ENCODE measurements at places on chromosomes 5 and 9.

DNA sequence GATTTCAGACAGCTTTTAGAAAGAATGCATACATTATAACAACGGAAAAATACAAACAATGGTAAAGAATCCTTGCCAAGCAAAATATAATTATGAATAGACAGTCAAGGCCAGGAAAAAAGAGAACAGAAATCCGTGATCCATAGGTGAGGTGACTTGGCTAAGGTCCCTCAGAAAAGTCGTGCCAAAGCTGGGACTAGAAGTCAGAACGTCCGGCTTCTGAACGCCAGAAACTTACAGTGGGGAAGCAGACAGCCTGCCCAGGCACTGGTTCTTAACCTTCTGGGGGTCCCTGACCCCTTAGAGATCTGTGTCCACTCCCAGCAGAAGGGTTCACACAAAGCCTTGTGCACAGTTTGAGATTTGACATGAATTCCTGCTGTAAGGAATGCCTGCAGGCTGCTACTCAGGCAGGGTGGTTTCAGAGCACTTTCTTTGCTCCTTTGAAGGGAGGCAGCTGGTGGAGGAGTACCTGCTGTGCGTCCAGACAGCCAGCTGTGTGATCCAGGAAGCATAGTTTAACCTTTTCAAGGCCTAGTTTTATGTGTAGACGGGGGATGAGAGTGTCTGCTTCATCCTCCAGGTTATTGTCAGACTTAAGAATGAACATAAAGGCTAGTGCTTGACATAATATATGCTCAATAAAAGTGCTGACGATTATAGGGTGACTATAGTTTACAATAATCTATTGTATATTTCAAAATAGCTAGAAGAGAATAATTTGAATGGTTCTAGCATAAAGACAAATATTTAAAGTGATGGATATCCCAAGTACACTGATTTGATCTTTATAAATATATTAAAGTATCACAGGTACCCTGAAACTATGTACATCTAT is 852 bp downstream of the ARHGEF37 start:
- DNase-seq: no peak

- peak; percentile 80 for DNase-seq
Observed at GRCh38 chr5:165325221-165325620, 1819.8 kb downstream of the MAT2B start.

GRCh38 chr9:137216188-137216965 is 5.7 kb downstream of the RNF208 start:
- no peak for DNase-seq

DNA sequence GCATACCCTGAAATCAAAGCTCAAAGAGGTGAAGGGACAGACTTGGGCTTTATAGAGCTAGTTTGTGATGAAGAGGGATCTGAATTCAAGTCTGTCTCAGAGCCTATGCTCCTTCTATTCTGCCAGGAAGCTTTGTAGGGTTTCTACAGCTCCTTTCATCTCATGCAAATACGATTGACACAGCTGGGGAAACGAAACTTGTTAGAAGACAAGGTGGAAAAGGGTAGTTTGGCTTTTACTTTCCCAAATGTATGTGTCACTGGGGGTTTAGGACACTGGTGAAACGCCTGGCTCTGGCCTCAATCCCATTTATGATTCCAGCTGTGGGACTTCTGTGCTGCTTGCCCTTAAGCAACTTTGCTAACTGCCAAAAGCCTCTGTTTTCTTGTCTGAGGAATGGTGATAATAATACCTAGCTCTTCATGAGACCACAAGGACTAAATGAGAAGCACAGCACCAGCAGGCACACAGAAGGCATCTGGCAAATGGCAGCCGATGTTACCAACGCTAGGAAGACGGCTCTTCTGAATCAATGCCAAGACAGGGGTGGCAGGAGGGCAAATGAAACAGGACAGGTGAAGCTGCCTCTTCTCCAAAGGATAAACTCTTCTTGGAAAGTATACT is 70.3 kb upstream of the EQTN start:
- DNase-seq: no peak

DNA sequence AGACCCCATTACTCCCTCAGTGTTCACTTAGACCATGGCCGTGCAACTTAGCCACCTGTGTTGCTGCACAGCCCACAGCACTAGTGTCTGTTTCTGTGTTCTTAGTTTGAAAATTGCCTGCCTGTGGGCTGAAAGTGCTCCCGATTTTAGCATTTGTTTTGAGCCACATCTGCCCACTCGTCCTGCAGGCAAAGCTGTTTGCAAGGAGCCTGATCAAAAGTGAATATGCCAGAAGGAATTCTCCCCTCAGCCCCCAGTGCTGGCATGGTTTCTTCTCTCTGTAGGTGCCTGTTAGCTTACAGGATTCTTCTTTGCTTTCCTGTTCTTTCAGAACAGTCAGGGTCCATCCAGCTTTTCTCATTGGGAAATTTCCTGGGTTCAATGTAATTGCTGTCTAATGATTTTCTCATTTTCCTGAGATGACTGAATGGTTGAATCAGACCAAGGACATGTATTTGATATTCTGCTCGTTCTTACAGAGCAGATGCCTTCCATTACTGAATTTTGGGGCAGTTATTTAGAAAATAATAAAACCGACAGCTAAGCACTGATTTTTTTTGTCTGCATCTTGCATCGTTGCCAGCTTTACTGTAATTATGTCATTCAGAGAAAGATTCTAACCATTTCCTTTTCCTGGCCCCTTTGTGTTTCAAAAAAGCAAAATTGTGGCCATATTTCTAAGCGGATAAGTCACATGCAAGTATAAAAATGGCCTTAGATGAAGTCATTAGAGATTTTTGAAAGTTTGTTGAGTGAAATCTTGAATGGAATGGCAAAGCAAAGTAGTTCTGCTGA is 111.1 kb upstream of the CKMT2 start:
- DNase-seq: no peak

- DNase-seq: no peak
Observed at GRCh38 chr9:129380961-129381401, 202.9 kb upstream of the IER5L start.

DNA sequence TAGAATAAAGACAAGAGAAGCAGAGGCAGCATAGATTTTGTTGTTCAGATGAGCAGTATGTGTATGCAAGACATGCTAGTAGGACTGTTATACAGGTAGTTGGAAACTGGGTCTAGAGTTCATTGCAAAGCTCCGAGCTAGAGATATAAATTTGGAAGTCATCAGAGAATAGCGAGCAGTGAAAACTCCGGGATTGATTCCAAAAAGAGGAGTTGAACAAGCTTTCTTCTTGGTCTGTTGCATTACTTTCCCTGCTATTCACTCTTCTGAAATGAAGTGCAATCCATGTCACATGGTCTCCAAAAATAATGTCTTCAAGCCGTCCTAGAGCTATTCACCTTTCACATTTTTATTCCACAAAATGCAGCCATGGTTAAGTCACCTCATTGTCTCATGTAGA is 67.9 kb upstream of the ZNF462 start:
- peak; percentile 23 for DNase-seq

GRCh38 chr9:100595391-100596199 is 17.7 kb downstream of the CAVIN4 start:
- DNase-seq: peak; percentile 72

GRCh38 chr5:83011985-83012384 is 65.2 kb downstream of the TMEM167A start:
- no peak for DNase-seq

DNA sequence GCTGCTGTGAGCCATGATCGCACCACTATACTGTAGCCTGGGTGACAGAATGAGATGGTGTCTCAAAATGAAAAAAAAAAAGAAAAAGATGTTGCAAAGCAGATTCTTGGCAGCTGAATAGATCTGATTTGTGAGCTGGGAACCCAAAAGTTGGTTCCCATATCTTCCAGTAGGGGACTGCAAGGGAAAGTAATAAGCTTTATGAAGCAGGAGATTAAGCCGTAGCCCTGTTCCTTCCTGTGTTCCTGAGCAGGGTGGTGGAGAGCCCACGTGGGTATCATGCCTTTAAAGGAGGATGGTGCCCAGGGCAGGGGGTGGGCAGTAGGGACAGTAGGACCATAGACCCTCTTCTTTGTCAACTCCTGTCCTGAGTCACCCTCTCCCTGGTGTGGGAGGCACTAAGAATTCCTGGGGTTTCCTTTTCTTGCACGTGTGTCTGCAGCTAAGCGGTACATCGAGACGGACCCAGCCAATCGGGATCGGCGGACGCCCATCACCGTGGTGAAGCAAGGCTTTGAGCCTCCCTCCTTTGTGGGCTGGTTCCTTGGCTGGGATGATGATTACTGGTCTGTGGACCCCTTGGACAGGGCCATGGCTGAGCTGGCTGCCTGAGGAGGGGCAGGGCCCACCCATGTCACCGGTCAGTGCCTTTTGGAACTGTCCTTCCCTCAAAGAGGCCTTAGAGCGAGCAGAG is 37.9 kb downstream of the STOM start:
- peak; percentile 77 for DNase-seq

- DNase-seq: no peak
Observed at GRCh38 chr5:35073160-35073559, 25.4 kb upstream of the AGXT2 start.

GRCh38 chr5:150158170-150158949 is 2.7 kb upstream of the PDGFRB start:
- DNase-seq: peak; percentile 72

- no peak for DNase-seq
Observed at GRCh38 chr9:124423591-124423990, 8.3 kb upstream of the PSMB7 start.

DNA sequence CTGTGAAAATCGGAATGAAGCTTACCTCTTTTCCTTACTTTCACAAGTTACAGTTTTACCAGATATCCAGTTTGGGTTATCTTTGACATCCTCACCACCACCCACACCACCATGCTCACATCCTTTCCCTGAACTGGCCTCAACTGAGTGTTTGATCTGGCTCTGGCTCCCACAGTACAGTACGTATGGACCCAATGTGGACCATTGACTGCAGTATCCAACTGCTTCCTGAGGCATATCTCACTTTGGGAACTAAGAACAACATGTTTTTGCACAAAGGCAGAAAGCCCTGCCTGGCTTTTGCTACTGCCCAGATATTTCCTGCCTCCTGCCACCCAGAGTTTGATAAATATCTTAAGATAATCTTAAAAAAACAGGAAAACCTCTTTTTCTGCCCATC is 1232.0 kb upstream of the CDH18 start:
- no peak for DNase-seq

- DNase-seq: peak; percentile 69
Observed at GRCh38 chr9:122158202-122158601, 1.4 kb downstream of the NDUFA8 start.

DNA sequence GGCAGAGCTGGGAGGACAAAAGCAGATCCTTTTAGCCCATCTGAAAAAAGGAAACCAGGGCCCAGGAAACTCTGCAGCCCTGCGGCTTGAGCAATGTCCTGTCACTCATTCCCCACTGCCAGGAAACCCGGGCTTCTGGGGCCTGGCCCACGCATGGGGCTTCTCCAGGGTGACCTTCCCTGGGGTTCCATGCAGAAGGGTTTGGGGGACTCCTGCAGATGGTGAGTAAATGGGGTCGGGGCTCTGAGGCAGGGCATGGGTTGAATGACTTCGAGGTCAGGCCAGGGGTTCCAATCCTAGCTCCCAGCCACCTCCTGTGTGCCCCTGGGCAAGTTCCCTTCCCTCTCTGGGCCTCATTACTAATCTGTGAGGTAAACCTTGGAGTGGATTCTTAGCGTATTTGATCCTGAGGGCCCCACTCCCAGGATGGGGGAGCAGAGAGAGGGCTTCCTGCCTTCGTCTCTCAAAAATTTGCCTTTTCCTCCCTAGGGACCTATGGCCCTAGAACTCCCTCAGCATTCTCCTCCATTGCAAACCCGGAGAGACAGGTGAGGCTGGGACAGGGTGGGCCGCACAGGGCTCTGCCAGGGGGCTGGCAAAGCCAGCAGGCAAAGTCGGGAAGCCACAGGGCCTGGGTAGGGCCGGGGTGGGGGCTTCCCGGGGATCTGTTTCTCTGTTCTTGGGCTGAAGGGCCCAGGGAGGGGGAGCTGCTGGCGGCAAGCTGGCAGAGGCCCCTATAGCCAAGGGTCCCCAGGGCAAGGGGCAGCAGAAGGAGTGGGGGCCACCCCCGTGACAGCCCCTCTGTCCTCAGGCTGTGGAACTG is 25.8 kb downstream of the ADGRD2 start:
- DNase-seq: no peak

DNA sequence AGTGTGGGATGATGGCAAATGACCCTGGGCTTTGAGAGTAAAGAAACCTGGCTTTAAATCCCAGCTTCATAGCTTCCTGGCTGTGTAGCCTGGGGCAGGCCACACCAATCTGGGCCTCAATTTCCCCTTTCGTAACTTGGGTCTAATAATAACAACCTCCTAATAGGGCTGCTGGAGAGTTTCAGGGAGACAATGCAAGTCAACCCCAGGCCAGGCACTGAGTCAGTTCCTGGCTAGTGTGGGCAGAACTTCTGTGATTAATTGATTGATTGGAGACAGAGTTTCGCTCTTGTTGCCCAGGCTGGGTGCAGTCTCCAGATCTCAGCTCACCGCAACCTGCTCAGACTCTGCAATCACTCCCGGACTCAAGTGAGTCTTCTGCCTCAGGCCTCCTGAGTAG is 3.3 kb upstream of the SH2D3C start:
- DNase-seq: peak; percentile 35

DNA sequence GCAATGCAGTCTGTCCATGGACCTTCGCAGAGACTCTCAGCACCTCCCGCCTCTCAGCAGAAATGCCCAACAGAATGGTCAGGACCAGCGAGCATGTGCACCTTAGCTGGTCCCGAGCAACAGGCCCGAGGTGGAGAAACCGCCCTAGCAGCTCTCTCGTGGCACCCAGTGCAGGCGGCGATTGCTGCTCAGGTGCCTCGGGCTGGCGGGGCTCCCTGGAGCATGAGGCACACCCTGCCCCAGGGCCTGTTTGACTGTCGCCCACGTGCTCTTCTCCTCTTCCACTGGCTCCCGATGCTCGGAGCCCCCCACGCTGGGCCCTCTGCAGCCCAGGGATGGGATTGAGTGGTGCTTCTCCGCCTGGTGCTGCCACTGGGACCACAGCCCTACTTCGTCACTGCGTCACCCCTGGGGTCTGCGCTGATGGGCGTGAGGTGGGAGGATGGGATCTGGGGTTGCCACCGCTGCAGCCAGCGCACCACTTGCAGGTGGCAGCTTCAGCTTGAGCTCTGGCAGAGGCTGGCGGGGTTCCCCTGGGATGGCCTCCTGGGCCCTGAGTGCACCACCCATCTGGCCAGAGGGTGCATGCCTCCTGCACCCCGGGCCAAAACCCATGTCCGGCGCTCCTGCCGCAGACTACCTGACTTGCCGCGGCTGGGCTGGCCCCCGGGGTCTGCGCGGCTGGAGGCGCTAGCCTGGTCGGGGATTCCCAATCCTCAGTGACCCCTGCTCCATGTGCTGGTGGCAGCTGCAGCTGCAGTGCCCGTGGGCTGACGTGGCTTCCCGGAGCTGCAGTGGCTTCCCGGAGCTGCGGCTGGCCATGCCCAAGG is 244.2 kb downstream of the FOXD4L6 start:
- DNase-seq: no peak
